ENCODE measurements at places on chromosomes 5 and 9.

DNA sequence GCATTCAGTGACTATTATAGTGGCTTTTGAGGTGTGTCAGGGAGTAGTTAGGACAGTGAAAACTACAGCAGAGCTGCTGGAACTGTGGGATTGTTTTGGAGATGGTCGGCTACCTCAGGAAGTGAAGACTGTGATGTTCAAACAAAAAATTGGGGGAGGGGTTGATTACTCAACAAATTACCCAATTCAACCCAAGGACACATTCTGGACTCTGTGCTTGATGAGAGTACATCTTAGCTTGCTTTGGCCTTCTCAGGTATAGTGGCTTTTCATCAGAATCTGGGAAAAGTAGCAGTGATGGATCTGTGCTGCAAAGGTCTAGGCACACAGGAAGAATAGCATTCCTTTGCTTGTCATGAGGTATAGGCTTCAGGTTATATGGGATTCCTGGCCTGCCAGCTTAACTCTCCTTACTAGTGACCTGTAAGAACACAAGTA, 47.0 kb downstream of the SLC44A1 start:
- DNase-seq = no peak

DNA sequence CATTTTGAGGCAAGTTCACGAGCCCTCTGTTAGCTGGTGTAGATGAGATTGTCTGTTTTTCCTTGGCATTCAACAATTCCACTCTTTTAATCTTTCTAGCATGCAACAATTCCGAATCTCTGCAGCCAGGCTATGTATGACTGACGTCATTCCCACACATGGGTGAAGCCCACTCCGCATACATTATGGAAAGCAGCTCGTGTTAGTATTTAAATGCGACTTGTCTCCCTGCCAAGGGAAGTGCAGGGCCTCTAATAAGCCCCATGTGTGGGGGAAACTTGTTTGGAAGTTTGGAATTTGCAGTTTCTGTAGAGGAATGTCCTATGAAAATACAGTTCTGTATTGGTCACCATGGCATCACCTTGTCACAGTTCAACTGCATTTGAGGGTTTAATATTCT, 146.0 kb upstream of the FBXL7 start:
- DNase-seq = no peak

- DNase-seq = no peak
Observed at GRCh38 chr9:76245518-76245917, 148.7 kb downstream of the RFK start.

- no peak for DNase-seq
Observed at GRCh38 chr5:73861313-73861988, 235.5 kb downstream of the ARHGEF28 start.

GRCh38 chr9:82890401-82890800, 172.5 kb downstream of the RASEF start:
- DNase-seq = no peak

DNA sequence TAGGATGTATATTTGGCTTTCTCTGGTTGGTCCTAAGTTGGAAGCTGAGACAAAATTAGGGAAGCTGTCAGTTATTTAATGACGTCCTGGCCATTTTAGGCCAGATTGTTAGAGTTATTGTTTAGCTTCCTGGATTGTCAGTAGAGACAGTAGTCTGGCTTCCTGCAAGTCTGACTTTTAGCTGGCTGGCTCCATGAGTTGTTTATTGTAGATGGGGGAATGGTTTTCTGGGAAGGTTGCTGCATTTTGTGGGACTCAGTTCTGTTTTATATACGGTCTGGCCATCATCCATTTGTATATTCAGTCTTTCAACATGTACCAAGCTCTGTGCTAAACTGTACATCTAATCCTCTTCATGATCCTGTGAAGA, 68.3 kb downstream of the SGCD start:
- no peak for DNase-seq

GRCh38 chr5:57216714-57217113, 42.9 kb downstream of the GPBP1 start:
- no peak for DNase-seq

GRCh38 chr5:31119938-31120641, 73.4 kb upstream of the CDH6 start:
- no peak for DNase-seq

Measured in stimulated activated CD8-positive, alpha-beta memory T cell treated with anti-CD3 and anti-CD28 coated beads, Interleukin-15, amount 100 ng/mL, for 24 hours (primary cell).